Type B pancreatic cell (in vitro differentiated cells): ENCODE measurements at places on chromosomes 12 and 14.

DNA sequence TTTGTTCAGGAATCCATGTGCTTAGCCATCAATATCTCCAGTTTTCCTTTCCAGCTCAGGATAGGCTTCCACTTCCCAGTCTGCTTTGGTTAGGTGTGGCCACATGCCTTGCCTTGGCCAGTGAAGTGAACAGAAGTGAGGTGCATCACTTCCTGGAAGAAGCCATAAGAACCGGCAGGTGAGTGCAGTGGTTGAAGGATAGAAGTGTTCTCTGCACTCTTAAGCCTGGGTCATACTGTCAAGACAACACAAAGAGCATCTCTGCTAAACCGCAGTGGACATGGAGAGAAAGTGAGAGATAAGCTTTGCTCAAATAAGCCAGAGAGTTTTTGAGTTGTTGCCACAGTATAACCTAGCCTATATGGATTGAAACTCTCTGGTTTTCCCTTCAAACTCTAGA, 11.4 kb downstream of the GNG2 start:
- no peak for DNase-seq

DNA sequence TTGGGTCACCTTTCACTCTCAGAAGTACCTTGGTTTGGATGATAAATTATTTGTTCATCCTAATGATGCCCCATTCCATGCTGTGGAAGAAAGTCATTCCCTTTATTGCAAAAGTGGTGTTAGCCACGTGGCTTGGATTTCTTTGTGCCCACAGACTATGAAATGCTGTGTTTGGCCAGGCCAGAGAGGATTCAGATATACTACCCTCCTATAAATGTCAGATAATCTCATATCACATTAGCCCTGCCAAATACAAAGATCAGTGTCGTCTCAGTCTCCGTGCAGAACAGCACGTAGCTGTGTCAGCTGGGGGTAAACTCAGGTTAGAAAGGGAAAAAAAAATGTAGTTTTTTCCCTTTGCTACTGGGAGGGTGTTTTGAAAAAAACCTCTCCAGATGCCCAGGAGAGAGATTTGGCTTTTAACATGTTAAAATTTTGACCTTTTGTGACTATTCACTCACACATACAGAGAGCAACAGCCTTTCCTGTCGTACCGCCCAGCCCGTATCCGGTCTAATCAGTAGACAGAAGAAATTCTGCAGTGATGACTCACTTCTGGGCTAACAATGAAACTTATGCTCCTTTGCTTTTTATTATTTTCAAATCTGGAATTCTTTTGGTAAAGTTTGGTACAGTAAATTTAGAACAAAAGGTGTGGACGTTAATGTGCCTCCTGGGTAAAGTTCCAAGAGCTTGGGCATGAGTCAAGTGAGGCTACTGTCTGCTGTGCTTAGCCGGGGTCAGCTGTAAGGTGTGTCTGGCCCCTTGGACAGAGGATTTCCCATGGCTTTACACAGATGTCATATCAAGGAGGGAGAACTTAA, 8.5 kb upstream of the PTPRB start:
- DNase-seq: no peak

DNA sequence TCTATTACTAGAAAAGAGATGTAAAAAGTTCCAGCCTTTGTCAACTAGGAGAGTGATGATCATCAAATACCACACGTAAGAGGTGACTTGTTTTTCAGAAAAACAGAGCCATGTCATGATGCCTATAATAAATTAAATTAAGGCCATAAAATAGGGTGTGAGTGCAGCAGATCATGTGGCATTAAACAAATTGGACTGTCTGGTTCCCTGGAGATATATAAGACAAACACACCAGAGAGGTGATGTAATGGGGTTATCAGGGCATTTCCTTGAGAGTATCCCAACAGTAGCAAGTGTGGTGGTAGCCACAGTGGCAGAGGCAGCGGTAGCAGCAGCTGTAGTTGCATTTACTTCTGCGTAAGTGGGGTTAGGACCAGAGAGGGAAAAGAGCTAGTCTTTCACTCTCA, 14.6 kb upstream of the GALNT6 start:
- DNase-seq: no peak

GRCh38 chr14:88323523-88324199, 592 bp upstream of the KCNK10 start:
- peak; percentile 72 for DNase-seq

- no peak for DNase-seq
These were observed 137.0 kb upstream of the CDKN3 start for GRCh38 chr14:54259821-54260220.

DNA sequence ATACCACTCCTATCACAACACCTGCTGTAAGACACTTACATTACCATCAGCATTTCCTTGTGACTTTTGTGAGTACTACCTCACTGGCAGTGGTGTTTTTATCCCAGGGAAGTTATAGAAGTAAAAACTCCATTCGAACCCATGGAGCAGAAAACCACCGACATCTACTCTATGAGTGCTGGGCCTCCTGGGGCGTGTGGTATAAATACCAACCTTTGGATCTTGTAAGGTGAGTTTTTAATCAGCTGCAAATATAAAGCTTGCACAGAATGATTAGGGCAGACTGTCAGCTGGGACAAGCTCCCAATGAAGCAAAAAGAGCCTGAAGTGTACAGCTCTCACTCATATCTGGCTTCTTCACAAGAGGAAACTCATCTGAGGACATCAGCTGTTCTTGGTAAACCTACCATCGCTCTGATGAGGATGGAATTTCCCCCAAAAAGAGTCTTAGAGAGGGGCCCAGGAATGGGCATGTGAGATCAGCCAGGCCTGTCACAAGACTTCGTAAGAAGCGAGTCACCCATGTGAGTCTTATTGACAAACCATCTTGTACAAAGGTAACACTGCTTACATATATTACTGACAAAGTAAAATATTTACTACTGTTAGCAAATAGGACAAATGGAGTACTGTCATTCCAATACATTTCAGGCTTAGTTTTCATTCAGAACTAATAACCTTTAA, 170.0 kb downstream of the SLC5A8 start:
- DNase-seq: no peak

DNA sequence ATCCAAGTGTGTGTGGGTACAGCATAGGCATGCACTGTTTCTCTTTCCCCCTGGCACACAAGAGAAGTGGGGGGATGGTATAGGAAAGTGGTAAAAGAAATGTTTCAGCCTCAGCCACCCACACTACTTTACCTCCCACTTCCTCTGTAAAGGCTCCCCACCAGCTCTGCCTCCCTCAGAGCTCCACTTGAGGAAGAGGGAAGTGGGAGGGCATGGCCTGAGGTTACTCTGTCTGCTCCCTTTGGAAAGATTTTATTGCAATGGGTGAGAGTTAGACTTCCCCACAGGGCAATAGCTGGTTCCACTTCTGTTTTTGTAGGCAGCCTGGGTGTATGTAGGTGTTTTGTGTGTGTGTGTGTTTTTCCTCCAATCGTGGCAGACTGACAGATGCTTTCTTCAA, 145.3 kb downstream of the SSPN start:
- DNase-seq: no peak

- DNase-seq: no peak
These were observed 56.3 kb downstream of the SLC4A8 start for GRCh38 chr12:51480978-51481377.

DNA sequence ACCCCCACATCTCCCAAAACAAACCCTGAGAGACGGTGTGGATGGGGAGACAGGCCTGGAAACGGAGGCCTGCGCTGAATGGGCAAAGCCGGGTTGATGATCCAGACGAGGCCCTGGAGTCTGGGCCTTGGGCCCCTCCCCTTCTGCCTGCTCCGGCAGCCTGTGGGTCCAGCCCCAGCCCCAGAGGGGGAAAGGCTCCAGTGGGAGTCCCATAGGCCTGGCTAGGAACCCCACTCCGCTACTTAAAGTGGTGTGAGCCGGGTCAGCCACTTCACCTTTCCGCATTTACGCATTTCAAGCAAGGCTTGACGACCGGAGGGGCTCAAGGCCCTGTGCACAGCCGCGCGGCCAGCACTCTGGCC, 695 bp upstream of the TNFAIP2 start:
- DNase-seq: no peak

DNA sequence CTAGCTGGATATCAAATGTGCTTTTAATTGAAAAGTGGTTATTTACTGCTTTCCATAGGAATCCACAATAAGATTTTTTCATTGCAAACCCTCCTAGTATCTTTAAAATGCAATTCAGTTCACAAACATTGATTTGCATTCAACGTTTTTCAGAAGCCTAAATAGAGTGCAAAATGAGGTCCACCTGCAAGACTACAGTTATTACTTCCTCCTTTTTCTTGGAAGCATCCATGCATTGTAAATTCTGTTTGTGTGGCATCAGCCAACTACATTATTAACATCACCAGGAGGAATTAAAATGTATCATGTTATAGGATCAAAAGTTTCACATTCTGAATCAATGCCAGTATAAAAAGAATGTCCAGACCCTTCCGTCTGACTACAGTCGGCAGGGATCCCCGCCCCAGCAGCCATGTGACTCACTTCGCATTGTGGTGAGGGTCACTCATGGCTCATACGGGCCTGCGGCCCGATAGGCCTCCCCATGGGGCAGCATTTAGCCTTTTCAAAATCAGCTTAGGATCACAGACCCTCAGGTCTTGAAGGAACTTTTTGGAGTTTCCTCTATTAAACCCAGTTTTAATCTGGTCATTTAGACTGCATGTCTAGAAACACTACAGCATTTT, 46.3 kb downstream of the NTF3 start:
- no peak for DNase-seq
